Right lobe of liver (tissue), 6 donors: ENCODE measurements at places on chromosomes 16 and 17.

DNA sequence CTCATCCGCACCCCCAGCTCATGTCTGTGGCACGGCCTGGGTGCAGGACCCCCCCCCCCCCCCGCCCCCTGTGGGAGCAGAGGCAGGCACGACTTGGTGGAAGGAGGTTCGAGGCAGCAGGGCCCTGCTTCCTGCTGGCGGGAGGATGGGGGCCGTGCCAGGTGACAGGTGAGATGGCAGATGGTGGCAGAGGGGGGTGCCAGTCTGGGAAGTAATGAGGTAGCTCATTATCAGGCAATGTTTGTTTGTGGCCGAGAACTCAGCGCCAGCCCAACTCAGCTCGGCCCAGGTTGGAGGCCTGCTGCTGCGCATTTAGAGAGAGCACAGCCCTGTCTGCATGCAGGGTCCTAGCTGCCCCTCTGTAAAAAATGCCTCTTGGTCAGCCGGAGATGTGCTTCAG is 40.1 kb upstream of the JPH3 start:
- H3K36me3 ChIP-seq, result no peaks in the 10 kb centered on the region
- no peak overlapping the region for H3K4me3 ChIP-seq
- DNase-seq, result no peak
- no peaks in the 10 kb centered on the region for H3K27me3 ChIP-seq
- H3K4me1 ChIP-seq, result no peaks in the 10 kb centered on the region

GRCh38 chr17:18143044-18143936 is 34.7 kb downstream of the MYO15A start:
- DNase-seq, result no peak
- no peaks in the 10 kb centered on the region for H3K36me3 ChIP-seq
- no peak overlapping the region for H3K4me3 ChIP-seq
- no peaks in the 10 kb centered on the region for H3K27me3 ChIP-seq
- no peak overlapping the region for H3K27ac ChIP-seq

GRCh38 chr17:21505819-21506815 is 130.0 kb downstream of the KCNJ12 start:
- H3K4me3 ChIP-seq, result no peak overlapping the region
- DNase-seq, result no peak
- no peaks in the 10 kb centered on the region for H3K36me3 ChIP-seq
- peaks cover 4% of the 10 kb centered on the region for H3K4me1 ChIP-seq

- no peak for DNase-seq
- no peaks in the 10 kb centered on the region for H3K27me3 ChIP-seq
- no peak overlapping the region for H3K27ac ChIP-seq
- no peaks in the 10 kb centered on the region for H3K4me1 ChIP-seq
Measured at GRCh38 chr17:5757314-5757907, 173.1 kb upstream of the NLRP1 start.

GRCh38 chr17:31530391-31530985 is 139.0 kb downstream of the RAB11FIP4 start:
- no peaks in the 10 kb centered on the region for H3K36me3 ChIP-seq
- H3K27me3 ChIP-seq, result no peaks in the 10 kb centered on the region
- peaks cover 7% of the 10 kb centered on the region for H3K4me1 ChIP-seq
- no peak overlapping the region for H3K27ac ChIP-seq
